ENCODE measurements at places on chromosomes 11 and 22. TPM values are rescaled to one million over a fixed set of nuclear protein-coding genes. Genes with fewer than 3 reads are reported as not detected.

Gene SYT8
- 0.67 TPM for total RNA-seq

Gene LINC01488
- total RNA-seq: 0.04 TPM

Gene OSM
- total RNA-seq: not detected

Gene BIK
- total RNA-seq: 2.2 TPM

Gene KRTAP5-8
- total RNA-seq: not detected

Gene DEFB131B
- total RNA-seq: not detected

Gene ADAMTS8
- 2.1 TPM for total RNA-seq

Gene GAB4
- not detected for total RNA-seq

Gene OR10A2
- total RNA-seq: not detected

Gene TFIP11
- 25.5 TPM for total RNA-seq

Gene IL18
- total RNA-seq: 87.3 TPM

Gene TENM4
- 0.19 TPM for total RNA-seq
